Smooth muscle cell of the brain vasculature (primary cell): ENCODE measurements at places on chromosomes 6 and 20.

DNA sequence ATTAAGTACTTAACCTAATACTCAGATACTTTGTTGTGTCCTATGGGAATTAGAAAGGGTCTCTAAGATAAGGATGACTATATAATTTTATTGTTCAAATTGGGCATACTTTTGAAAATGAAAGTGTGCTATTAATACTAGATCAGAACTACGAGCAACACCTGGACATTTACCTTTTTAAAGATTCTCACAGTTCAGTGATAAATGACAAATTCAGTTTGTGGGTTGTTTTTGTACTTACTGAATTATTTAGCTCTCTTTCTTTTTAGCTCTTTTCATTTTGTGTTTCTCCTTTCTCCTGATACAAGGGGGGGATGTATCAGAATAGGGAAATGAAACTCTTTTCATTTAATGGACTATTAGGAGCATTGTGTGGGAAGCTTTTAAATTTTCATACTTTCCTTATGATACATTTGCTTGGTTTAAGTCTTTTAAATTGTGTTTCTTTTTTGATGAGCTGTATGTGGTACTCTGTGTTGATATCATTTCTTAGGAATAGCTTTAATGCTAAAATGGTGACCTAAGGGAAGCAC is 47.5 kb downstream of the PHF3 start:
- DNase-seq, result no peak

GRCh38 chr6:131654326-131654725 is 17.2 kb downstream of the ENPP3 start:
- no peak for DNase-seq

- no peak for DNase-seq
These were observed 162.9 kb downstream of the JARID2 start for GRCh38 chr6:15408758-15409157.

DNA sequence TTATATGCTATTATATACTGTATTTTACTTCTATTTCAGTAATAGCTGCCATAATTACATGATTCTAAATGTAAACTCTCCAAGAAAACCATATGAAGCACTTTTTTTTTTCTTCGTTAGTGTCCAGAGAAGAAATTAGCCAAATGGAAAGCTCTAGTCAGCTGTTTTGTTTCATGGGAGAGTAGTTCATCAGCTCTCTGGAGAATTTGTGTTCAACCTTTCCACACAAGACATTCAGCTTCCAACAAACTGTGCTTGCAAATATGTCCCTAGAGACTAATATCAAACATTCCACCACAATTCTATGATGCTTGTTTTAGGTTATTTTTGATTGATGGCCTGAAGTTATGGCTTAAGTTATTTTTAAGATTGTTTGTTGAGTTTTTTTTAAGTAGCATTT is 19.5 kb downstream of the FHL5 start:
- DNase-seq, result no peak

DNA sequence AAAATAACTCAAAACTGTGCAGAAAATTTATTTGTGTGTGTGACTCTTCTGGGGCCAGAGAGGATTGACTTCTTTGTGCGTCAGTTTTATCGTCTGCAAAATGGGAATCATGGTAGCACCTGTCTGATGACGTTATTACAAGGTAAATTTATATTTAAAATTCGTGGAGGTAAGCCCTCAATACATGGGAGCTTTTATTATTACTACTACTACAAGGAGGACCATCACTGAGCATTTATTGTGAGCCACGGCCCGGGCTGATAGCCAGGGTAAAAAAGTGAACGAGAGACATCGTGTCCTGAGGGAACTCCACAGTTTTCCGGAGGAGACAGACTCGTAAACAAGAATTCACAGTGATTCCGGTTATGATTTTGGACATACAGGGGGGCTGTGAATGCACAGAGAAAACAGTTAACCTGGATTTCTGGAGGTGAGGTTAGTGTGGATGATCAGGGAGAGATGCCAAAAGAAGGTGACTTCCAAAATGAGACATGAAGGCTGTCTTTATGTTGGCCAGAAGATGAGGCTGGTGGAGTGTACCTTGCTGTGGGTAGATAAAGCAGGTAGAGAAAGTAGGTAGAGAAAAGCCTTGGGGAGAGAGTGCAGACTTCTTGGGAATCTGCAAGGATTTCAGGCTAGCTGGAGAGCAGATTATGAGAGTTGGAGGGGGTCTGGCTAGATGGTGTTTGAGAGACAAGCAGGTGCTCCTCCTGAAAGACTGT is 10.6 kb upstream of the SERINC3 start:
- no peak for DNase-seq

GRCh38 chr6:49732781-49733180 is 11.4 kb downstream of the CRISP3 start:
- no peak for DNase-seq

DNA sequence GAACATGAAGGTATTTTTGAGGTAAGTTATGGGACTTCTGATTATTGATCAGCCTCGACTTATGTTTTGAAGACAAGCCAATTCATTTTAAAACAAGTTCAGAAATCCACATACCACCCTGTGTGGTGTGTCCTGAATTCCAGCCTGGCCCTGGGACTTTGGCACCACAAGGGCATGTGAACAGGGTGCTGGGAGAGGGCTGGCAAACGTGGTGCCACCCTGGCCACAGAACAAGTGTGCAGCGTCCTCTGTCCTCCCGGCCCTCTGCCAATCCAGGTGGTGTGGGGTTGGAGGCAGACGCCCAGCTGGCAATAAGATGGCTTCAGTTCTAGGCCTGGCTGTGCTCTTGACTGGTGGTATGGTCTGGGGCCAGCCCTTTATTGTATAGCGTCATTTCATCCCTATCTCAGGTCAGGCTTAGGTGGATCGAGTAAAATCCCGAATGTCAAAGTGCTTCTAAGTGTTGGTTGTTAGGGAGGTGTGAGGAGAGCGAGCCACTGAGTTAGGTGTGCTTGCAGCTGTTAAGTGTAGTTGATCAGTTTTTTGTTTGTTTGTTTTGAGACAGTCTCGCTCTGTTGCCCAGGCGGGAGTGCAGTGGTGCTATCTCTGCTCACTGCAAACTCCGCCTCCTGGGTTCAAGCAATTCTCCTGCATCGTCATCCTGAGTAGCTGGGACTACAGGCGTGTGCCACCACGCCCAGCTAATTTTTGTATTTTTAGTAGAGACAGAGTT is 84.2 kb downstream of the RNF144B start:
- no peak for DNase-seq

- DNase-seq, result no peak
These were observed 68.0 kb upstream of the QKI start for GRCh38 chr6:163346497-163346961.

GRCh38 chr6:167751579-167752115 is 75.1 kb upstream of the AFDN start:
- DNase-seq, result no peak

DNA sequence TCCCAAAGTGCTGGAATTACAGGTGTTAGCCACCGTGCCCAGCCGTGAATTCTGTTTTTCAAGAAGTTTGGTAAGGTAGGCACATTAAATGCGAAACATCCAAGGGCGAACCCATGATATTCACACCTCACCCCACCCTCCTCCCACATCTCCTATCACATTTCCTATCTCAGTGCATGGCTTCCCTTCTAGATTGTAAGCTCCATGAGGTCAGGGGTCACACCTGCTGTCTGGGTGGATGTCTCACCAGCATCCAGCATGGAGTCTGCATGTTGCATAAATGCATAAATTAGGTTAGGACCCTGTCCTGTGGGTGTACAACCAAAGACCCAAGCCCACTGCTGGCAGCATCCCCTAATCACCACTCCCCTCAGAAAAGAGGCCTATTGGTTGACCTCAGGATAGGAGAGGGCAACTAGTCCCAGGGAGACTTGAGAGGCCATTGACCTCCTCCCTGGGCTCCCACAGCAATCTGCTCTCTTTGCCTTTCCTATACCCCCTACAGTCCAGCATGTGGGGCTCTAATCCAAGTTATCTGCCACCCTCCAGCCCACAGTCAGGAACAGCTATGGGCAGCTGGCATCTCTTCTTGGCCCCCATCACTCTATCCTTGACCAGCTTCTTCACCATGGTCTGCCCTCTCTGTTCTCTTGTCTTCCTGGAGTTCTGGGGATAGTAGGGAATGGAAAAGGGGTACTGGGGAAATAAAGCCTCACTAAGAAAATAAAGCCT is 4.2 kb downstream of the PRRT1 start:
- no peak for DNase-seq
